Umbilical cord (tissue), 2 donors: ENCODE measurements at places on chromosomes 6 and 20.
A peak's percentile ranks its signal among the peaks of the same experiment; 100 is the strongest.

DNA sequence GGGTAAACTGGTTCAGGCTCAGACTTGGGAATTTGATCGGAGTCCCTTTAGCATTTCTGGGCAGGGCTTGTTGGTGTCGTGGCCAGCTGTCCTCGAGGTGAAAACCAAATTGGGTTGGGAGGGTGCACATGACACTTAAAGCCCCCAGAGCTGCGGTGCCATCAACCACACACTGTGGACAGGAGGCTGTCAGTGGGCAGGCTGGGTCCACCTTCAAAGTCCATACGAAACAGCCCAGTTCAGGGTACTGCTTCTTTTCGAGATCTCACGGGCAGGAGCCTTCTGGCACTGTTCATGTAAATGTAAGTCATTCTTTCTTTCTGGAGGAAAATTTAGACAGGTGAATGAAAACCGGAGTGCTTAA is 7.0 kb downstream of the SYNJ2 start:
- DNase-seq, result no peak

DNA sequence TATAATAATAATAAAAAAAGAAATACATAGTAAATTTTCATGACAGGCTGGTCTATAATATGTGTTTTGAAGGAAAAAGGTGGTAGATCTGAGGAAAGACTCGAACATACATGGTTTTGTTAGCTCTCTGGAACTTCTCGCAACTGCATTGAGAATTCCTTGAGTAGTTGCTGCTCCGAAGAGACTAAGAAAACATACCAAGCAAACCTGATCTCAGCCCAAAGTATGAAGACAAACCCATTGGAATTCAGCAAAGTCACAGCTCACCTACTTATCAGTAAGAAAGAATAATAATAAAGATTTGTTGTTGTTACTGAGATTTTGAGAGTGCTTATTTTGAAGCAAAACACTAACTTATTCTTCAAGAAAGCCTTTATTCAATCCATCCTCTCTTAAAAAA is 1107.1 kb upstream of the EYS start:
- DNase-seq, result no peak

- DNase-seq, result no peak
These were observed 20.4 kb downstream of the AKAP12 start for GRCh38 chr6:151260205-151260604.

DNA sequence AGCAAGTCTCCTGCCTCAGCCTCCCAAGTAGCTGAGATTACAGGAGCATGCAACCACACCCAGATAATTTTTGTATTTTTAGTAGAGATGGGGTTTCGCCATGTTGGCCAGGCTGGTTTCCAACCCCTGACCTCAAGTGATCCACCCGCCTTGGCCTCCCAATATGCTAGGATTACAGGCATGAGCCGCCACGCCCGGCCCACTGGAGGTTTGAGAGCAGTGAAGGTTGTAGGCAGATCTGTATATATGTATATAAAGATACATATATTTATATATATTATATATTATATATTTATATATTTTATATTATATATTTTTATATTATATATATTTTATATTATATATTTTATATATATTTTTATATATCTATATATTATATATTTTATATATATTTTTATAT is 38.2 kb upstream of the TTPAL start:
- no peak for DNase-seq

DNA sequence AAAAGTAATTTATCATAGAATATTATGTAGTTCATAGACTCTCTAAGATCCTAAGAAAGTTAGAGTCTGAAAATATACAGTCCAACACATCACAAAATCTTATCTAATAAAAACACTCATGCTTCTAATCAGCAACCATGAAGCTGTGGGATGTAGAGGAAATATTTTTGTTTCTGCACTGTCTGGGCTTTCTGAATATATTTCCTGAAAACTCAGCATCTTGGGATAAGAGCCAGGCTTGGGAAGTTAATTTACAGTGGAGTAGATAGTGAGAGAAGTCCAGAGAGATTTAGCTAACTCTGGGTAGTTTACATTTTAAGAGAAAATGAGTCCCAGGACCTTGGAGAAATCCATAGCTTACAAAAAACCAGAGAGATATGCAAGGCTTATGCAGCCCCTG is 150.4 kb upstream of the BMP5 start:
- peak; percentile 98 for DNase-seq

- DNase-seq, result no peak
These were observed 140.8 kb upstream of the PTPN1 start for GRCh38 chr20:50369225-50370035.

GRCh38 chr20:19757487-19758132 is 448 bp upstream of the RIN2 start:
- peak; percentile 96 for DNase-seq

DNA sequence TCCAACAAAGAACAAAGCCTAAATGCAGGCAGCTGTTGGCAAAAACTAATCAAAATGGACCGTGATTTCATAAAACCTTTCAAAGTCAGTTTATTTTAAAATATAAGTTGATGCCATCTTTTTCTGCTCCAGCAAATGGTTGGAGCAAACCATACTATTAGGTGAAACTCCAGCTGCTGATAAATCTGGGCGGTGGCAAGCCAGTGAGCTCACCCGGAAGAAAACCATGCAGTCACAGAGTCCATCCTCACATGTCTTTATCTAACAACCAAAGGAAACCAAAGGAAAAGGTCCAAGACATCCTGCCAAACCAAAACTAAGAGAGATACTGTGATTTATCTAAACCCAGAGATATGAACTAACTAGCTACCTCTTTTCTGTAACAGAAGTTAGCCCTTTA is 72.6 kb downstream of the HIVEP2 start:
- no peak for DNase-seq

DNA sequence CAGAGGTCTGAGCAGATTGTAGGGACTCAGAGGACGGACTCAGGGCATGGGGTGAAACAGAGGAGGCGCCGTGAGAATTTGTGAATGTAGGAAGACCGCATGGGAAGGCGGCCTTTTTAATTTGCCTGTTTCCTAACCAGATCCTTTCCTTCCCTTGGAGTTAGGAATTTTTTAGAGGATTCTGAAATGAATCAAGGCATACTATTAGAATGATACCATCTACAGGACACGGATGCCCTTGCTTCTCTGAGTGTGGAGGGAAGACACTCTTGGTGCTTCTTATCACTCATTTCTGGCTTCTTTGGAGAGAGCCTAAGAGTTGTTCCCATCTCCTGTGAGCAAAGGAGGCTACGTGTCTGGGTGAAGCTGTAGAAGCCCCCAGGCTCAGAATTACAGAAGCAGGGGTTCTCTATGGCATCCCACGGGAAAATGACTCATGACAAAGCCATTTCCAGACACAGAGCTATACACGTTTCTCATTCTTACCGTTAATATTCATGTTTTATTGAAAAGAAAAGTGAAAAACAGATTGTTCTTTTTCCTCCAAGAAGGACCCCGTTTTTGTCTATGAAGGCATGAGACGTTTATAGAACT is 148.5 kb downstream of the EDN3 start:
- DNase-seq, result no peak

- no peak for DNase-seq
These were observed 187.3 kb upstream of the HEY2 start for GRCh38 chr6:125562156-125562555.

DNA sequence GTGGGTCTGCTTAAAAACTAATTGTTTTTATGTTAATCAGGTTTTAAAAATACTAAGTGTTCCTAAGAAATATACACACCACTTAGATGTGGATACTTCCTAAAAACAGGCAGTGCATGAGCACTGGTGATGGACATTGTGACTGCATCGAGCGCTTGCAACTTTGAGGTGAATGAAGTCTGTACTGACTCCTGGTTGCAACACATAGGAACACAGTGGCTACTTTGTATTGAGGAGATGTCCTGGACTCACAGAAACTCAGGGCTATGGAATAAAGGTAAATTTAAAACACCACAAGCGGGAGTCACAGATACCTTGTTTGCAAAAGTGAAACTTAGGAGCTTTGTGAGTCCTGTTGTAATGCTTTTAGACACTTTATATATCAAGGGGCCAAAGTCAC is 55.6 kb upstream of the POLR1H start:
- DNase-seq, result no peak

- DNase-seq, result peak; percentile 76
These were observed 76.0 kb upstream of the ADTRP start for GRCh38 chr6:11854408-11855165.

DNA sequence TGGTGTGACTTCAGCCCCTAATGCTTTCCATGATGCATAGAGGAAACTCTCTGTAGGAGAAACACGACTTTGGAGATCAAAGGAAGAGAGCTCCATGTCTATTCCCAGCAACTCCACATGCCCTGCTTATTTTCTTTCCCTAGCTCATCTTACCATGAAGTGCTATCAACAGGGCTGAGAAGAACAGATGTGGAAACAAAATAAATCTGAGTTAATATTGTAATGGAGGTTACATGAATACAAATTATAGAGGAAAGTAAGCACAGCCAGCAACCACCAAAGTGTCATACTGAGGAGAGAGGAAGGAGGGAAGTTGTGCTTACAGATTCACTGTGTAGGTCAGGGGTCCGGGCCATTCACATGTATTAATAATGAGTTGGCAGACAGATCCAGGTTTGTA is 157.5 kb downstream of the RFPL4B start:
- no peak for DNase-seq

GRCh38 chr20:7420345-7420744 is 519.9 kb downstream of the HAO1 start:
- DNase-seq, result no peak

DNA sequence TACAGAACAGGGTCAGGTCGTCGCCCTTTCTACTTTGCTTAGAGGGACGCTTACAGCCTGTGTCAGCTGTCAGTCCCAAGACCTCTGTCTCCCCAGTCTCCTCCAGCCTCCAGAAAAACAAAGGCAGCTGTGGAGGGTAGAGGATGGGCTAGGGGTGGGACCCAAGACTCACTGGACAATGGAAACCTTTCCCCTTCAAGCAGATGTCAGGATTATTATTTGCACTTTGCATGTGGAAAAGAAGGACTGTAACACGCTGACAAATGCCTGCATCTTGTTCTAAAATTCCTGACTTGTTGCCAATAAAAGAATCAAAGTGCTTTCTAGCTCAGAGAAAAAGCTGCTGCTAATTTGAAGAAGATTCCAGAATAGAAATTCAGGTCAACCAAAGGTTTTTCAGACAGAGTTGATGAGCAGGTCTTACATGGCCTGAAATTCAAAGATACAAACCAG is 58.7 kb downstream of the SNX5 start:
- DNase-seq, result peak; percentile 73
